Activated gamma-delta T cell (primary cell): ENCODE measurements at places on chromosomes 11 and 22.
A peak's percentile ranks its signal among the peaks of the same experiment; 100 is the strongest.

DNA sequence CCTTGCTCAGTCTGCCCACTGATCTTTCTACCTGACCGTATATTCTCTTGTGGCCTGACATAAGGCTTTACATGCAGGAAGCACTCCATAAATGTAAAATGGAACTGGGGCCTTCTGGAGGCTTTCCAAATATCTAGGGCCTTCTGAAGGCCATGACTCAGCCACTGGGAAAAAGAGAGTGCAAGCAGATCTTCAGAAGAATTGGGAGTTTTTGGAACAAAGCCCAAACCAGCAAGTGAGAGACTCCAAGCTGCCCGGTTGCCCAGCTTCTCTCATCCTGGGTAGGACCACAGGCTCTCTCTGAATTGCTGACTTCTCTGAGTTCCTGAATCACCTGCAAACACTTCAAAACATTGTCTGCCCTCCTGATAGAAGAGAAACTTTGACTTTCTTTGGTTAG is 107.9 kb upstream of the BMAL1 start:
- DNase-seq: no peak

- DNase-seq: no peak
These were observed 101.6 kb downstream of the CCDC81 start for GRCh38 chr11:86476109-86476861.

GRCh38 chr11:35118906-35119305 is 20.1 kb upstream of the CD44 start:
- DNase-seq: no peak

DNA sequence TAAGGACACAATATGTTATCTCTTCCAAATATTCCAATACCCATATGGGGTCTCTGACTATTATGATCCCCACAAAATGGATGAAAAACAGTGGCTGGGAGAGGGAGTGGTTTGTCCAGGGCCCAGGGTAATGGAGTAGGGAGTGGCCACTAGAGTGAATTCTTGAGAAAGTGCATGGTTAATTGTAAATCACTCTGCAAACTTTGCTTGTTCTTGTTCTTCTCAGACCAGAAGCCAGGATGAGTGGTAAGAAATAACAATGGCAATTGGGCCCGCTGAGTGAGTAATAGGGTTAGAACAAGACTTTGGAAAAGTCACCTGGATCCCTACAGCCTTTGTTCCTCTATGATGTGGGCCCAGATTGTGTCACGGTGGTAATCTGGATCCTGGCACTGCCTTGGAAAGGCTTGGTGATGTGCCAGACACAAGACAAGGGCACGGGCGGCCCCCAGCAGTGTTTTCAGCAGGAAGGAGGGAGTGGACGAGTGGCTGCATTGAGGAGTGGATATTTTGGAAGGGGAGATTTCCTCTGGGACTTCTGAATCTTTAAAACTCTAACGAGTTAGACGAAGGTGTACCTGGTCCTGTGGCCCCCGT is 18.2 kb upstream of the KIRREL3 start:
- DNase-seq: no peak

GRCh38 chr11:110311783-110312579 is 15.6 kb upstream of the RDX start:
- no peak for DNase-seq

DNA sequence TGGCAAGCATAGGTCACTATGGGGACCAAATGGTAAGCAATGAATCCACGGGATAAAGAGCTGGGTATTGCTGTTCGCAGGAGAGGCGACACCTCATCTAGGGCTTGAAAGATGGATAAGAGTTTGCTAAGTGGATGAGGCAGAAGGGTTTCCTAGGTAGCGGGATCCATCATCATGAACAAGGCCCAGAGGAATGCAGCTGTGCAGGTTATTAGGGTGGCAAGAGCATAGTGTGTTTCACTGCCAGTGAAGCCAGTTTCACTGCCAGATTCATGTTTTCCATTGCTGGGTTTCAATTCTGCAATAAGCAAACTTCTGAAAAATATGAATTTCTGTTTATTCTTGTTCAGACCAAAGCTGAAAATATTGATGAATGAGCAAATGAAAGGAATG is 27.2 kb downstream of the WEE1 start:
- DNase-seq: no peak

GRCh38 chr11:99432677-99433076 is 411.9 kb downstream of the CNTN5 start:
- no peak for DNase-seq

GRCh38 chr11:74085542-74085892 is 76.6 kb upstream of the UCP3 start:
- DNase-seq: no peak

DNA sequence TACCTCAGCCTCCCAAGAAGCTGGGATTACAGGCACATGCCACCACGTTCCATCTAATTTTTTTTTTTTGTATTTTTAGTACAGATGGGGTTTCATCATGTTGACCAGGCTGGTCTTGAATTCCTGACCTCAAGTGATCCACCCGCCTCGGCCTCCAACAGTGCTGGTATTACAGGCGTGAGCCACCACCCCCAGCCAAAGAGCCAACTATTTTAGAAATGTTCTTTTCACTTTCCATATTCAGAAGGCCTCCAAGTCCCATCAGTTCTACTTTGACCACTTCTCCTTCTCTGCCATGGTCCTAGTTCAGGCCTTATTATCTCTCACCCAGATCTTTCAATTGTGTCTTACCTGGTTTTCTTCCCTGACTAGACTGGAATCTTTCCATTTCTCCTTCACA is 48.2 kb downstream of the CCDC83 start:
- no peak for DNase-seq

DNA sequence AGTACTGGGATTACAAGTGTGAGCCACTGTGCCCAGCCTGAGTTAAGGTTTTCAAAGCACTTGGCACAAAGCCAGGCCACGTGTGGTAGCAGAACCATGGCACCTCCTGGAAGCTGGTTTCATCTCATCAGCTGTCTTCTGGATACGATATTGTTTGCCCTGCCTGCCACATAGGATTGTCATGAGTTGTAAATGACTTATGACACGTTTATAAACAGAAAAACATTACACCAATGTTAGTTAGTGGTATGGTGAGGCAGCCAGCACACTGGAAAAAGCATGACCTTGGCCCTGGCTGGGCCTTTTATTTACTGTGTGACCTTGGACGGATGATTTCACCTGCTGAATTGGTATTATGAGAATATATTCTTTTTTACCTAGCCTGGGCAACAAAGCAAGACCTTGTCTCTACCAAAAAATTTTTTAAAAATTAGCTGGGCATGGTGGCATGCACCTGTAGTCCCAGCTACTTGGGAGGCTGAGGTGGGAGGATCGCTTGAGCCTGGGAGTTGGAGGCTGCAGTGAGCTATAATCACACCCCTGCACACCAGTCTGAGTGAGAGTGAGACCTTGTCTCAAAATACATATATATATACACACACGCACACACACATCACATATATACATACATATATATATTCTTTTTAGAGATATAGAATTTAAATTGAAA is 24.0 kb upstream of the MYH9 start:
- no peak for DNase-seq

GRCh38 chr22:31647523-31648320 is 14.3 kb downstream of the PISD start:
- no peak for DNase-seq

- DNase-seq: no peak
These were observed 37.9 kb downstream of the TTC17 start for GRCh38 chr11:43396617-43397016.

DNA sequence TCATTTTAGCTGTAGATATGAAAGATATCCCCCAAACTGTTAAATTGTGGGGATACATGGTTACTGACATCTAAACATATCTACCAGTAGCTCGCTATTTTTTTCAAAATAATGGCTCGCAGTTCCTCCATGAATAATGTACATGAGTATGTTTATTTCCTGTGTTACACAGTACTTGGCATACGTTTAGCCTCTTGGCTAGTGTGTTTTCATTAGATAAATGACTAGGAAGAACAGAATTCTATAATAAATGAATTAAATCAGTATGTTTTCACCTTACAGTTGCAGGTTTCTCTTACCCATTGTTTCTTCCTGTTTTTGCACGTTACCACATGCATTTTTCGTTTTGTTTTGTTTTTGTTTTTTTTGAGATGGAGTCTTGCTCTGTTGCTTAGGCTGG is 21.8 kb downstream of the RNF169 start:
- DNase-seq: no peak

GRCh38 chr22:23129149-23129548 is 12.6 kb downstream of the RSPH14 start:
- DNase-seq: no peak

GRCh38 chr11:109096266-109096665 is 325.7 kb upstream of the C11orf87 start:
- no peak for DNase-seq

DNA sequence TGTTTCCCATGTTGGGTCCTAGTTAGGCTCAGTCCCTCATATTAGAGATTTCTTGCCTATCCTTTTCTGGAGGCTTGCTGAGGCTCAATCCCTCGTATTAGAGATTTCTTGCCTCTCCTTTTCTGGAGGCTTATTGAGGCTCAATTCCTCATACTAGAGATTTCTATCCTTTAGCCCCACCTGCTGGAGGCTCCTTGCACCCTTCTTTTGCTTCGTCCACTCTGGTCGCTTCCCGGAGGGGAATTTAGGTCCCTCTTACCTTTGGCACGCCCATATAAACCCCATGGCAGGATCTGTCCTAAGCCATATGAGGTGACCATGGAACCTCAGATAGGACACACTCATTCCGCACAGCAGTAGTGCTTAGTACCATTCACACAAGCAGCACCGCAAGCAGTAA is 15.9 kb downstream of the CYP2D6 start:
- no peak for DNase-seq

DNA sequence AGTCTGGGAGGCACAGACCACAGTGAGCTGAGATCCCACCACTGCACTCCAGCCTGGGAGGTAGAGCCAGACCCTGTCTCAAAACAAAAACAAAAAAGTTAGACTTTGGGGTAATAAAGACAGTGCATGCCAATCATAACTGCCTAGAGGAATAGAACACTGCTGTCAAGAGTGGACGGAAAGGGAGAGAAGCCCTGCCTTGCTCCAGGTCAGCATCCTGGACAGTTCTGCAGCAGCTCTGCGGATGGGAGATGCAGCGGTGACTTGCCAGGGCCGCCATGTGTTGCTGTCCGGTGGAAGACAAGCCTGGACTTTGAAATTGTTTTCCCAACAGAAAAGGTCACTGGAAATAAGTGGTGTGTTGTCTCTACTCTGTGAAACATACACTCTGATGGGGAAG is 618.2 kb downstream of the TBC1D22A start:
- DNase-seq: no peak

- DNase-seq: no peak
These were observed 37.4 kb downstream of the COMMD9 start for GRCh38 chr11:36251823-36252222.

DNA sequence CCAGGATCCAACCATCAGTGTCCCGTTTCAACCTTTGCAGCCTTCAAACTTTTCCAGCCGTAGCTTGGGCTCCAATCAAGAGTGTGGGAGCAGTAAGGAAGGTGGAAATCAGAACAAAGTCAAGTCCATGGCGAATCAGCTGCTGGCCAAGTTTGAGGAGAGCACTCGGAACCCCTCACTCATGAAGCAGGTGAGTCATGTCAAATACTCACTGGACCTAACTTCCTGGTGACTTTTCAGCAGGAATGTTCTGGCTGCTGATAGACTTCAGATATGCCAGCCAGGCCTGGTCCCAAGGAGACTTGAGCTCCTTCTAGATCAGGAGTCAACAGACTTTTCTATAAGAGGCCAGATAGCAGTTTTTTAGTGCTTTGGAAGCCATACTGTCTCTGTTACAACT is 129.0 kb downstream of the MICAL2 start:
- no peak for DNase-seq

- DNase-seq: no peak
These were observed 252.0 kb downstream of the CTTN start for GRCh38 chr11:70650075-70650909.

GRCh38 chr11:76317296-76317695 is 63.6 kb downstream of the THAP12 start:
- DNase-seq: no peak

DNA sequence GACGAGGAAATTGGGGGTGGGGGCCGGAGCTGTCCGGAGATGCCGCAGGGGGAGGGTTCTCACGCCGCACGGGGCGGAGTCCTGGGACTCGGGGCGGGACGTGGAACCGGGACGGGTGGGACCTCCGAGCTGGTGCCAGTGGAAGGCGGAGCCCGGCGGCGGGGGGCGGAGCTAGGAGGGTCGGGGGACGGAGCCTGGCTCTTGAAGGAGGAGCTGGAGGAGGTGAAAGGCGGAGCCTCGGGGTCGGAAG is 271 bp downstream of the FKBP2 start:
- peak; percentile 99 for DNase-seq

GRCh38 chr11:118996926-118997626 is 862 bp upstream of the CENATAC start:
- no peak for DNase-seq

DNA sequence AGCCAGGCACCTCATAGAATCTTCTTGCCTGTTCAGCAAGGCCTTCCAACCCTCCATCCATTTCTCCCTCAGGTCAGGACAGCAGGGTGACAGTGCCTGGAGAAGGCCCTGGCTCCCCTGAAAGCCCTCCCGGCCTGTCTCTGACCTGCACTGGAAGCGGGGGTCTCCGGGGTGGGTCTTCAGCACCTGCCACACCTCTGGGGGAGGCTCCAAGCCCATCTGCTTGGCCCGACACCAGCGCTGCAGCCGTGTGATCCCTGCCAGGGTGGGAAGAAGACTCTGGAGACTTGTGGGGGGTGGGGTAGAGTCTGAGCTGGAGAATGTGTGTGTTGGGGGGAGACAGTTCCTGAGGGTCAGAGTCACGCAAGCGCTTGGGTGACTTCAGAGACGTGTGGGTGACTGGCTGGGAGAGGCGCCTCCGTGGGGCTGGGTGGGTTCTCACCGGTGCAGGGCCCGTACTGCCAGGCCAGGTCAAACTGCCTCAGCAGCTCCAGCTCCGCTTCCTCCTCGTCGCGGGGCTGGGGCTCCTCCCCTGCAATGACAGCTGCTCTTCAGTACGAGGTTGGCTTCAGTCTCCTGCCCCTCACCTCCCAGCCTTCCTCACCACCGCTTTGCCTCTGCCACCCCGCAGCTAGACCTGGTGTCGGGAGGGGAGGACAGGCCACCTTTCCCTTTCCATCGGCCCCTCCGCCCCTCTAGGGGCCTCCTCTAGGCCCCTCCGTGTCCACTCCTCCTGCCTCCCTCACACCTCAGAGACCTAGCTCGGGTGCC is 615 bp downstream of the POLD4 start:
- peak; percentile 55 for DNase-seq

DNA sequence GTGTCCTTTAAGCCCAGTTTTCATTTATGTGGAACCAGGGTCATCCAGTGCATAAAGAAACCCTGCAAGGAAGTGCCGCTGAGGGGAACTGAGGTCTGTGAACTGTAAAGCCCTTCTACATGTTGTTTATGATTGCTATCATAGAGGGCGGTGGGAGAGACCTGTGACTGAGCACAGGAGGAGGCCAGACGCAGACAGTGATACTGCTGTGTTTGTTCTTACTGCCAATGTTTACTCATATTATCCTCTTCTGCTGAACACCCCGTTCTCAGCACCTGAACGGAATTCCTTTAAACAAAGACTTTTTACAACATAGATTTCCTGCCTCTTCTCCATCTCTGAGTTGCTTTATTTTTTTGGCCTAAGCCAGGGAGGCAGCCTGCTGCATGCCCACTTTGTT is 967 bp upstream of the GALNT18 start:
- DNase-seq: no peak
